ENCODE measurements at places on chromosomes 3 and 15.

DNA sequence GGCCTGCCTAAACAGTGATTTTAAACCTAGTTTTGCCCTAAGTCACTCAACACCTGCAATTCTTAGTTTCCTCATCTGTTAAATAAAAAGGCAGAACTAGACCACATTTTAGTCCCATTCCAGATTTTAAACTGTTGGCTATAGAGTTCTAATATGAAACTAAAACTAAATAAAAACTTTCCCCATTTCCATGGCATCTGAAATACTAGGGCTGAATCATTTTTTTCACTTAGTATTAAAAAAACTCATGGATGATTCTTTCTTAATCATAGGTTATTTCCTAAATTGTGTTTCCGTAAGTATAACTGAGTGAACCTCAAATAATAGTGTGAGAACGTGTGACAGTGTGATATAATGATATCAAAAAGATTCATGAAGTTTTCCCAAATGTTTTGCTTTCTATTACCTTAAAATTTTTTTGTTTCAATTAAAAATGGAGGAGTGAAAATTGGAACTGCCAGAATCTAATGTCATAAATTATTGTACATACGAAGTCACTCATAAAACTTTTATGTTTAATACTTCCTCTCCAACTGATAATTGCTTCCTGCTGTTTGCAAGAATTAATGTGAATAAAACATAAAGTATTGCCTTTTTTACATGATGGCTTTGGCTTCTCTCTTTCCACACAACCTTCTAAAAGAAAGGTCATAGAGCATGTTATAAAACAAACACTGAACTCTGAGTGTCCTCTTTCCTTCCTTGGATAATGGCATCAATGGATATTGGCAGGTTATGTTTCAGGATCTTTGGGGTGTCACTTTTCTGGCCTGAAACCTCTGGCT is 315.1 kb upstream of the MME start:
- DNase-seq, result no peak
- H3K27me3 ChIP-seq, result no peaks in the 10 kb centered on the region
- H3K4me1 ChIP-seq, result no peaks in the 10 kb centered on the region

DNA sequence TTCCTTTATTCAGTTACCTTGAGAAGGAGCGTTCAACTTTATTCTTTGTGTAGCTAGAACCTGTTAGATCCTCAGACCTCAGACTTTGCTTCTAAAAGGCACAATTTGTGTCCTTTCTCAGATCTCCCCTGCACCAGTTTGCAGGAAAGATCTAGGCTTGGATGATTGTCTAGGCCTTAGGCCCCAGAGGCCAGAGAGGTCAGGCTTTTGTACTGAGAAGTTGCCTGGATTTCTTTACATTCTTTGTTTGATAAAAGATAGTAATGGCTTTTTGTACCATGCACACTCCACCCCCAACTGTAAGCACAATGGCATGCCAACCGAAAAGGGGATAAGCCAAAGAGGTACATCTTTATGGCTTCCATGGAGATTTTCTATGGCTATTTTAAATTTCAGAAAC is 719.6 kb upstream of the NR2F2 start:
- no peak overlapping the region for H3K27ac ChIP-seq
- no peaks in the 10 kb centered on the region for H3K4me1 ChIP-seq
- H3K4me3 ChIP-seq, result no peak overlapping the region
- no peaks in the 10 kb centered on the region for H3K36me3 ChIP-seq
- DNase-seq, result no peak

DNA sequence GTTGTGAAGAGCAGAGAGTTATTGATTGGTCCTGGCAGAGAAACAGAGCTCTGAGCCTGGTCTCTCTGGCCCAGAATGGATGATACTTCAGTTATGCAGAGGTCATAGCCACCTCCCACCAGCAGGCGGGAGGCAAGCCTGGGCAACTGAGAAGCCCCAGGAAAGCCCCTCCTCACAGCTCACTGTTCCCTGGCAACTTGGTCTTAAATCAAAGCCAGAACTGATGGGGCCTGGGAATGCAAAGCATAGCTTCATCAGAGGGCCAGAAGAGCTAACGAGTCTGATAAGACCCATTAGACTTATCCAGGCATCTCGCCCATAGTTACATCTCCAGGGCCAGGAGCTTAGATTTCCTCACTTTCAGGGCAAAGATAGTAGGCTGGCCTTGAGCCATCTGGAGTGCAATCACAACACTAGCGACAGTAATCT is 5.5 kb upstream of the COLQ start:
- no peaks in the 10 kb centered on the region for H3K36me3 ChIP-seq
- H3K27me3 ChIP-seq, result no peaks in the 10 kb centered on the region
- H3K4me1 ChIP-seq, result peaks cover 17% of the 10 kb centered on the region
- H3K4me3 ChIP-seq, result no peak overlapping the region
- DNase-seq, result peak; percentile 80

GRCh38 chr15:75104804-75105557 is 81.6 kb downstream of the PPCDC start:
- H3K4me3 ChIP-seq, result no peak overlapping the region
- H3K27ac ChIP-seq, result peak overlapping the region; percentile 65
- H3K4me1 ChIP-seq, result peaks cover 4% of the 10 kb centered on the region
- H3K27me3 ChIP-seq, result no peaks in the 10 kb centered on the region
- DNase-seq, result peak; percentile 86

DNA sequence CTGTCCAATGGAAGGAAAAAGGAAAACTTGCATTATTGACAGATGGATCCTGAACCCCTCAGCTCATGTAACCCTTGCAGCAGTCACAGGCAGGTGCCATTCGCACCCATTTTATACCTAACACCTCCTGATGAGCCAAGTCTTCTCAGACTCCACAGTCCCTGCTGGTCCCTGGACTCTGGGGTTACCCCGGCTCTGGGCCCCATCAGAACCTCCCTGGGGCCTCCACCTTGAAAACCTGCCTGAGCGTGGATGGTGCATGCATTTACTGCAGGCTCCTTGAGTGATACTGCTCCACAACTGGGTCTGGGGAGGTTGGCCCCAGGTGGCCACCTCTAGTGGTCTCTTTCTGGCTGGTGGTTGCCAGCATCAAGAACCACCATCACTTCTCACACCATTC is 15.9 kb upstream of the DOCK3 start:
- H3K4me3 ChIP-seq, result no peak overlapping the region
- no peaks in the 10 kb centered on the region for H3K36me3 ChIP-seq
- DNase-seq, result no peak
- no peak overlapping the region for H3K27ac ChIP-seq
- H3K4me1 ChIP-seq, result no peaks in the 10 kb centered on the region

DNA sequence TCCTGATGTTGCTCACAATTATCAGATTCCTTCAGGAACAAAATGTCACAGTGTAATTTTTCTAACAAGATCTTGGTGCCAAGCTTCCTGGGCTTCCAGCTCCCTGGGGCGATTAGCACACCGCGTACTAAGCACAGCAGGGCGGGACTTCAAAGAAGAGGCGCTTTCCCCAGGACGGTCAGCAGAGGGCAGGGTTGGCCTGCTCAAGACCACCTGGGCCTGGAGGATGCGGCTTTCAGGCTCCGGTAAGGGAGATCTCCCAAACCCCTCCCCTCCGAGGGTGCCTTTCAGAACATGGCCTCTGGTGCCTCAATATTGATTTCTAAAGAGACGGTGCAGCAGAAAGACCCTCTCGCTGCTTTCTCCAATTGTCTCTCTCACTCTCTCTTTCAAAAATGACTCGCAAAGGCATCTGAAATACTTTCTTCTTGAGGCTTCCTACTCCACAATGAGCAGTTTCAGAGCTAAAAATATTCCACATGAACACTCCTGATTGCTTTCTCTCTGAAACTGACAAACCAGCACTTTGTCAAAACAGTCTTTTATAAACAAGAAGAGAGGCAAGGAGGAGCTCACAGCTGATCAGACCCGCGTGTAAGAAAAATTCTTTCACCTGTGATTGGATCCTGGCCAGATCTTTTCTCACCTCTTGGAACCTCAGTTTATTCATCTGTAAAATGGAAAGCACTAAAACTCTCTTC is 154.0 kb downstream of the ADAMTS9 start:
- H3K4me3 ChIP-seq, result peak overlapping the region; percentile 3
- no peak overlapping the region for H3K27ac ChIP-seq
- no peaks in the 10 kb centered on the region for H3K27me3 ChIP-seq
- peaks cover 35% of the 10 kb centered on the region for H3K4me1 ChIP-seq

GRCh38 chr3:58628823-58629562 is 37.6 kb downstream of the FAM3D start:
- H3K27ac ChIP-seq, result peak overlapping the region; percentile 72
- H3K36me3 ChIP-seq, result no peaks in the 10 kb centered on the region
- H3K27me3 ChIP-seq, result no peaks in the 10 kb centered on the region
- H3K4me3 ChIP-seq, result no peak overlapping the region

DNA sequence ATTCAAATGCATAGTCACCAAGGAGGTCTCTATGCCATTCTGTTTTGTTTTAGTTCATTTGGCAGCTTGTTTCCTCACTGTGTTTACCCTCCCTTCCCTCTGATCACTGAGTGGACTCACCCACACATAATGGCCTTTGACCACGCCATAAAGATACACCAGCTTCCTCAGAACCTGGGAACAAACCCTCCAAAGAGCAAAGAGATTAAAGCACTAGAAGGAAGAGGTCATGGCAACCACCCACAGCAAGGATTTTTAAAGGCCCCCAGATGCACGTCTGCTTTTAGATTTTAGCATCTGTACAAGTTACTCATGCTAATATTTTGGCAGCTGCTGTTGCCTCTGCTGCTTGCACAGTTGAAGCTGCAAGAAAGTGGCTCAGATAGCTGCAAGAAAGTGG is 47.9 kb upstream of the CADPS start:
- H3K27me3 ChIP-seq, result peaks cover 4% of the 10 kb centered on the region
- DNase-seq, result peak; percentile 6
- H3K27ac ChIP-seq, result no peak overlapping the region
- H3K4me3 ChIP-seq, result no peak overlapping the region
- H3K36me3 ChIP-seq, result no peaks in the 10 kb centered on the region
- H3K4me1 ChIP-seq, result no peaks in the 10 kb centered on the region
